IPS DF 19.7 (cell line): ENCODE measurements at places on chromosomes 16 and 17.

DNA sequence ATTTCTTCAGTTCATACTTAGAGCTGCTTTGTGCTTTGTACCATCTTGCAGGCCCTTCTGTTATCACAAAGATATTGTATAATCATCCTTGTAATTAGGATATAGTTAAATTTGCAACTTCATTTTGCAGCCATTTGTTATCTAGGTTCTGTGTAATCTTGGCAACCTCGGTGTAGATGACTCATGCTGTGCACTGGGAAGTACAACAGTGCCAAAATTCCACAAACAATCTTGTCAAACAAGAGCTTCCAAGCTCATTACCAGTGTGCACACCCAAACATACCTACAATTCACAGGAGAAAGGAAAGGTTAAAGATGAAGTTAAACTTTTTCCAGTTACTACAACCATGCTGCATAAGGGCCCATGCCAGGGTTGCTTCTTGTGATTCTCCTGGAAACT lies 1231.8 kb downstream of the CDH11 start:
- DNase-seq: no peak

DNA sequence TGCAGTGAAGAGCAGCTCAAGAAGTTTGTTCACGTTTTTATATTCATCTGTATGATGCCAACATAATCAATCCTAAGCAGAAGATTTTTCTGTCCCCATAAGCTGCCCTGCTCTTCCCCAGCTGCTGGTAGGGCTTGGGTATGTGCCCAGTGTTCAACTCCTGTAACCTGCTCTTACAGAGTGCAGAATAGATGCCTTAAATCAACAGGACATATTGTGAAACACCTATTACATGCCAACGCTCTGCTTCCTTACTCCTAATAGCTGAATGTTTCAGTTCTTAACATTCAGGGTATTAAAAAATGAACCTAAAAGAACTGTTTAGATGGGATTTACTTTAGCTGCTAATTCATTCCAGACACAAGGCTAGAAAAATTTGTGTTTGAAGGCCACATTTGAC lies 190.9 kb downstream of the HS3ST3A1 start:
- no peak for DNase-seq

DNA sequence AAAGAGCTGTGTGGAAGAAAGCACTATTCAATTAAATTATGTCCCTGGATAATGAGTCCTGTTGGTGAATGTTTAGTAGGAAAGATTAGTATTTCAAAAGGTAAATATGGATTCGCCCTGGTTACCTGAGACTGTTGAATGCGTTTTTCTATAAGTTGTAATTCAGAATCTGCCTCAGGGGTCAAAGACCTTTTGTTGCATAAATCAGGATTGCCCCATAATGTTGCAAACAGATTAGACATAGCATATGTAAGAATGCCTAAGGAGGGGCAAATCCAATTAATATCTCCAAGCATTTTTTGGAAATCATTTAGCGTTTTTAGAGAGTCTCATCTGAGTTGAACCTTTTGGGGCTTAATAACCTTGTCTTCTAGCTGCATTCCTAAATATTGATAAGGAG lies 70.1 kb upstream of the ARL4D start:
- no peak for DNase-seq

- no peak for DNase-seq
These were observed 15.4 kb upstream of the KRT24 start for GRCh38 chr17:40718930-40719329.

DNA sequence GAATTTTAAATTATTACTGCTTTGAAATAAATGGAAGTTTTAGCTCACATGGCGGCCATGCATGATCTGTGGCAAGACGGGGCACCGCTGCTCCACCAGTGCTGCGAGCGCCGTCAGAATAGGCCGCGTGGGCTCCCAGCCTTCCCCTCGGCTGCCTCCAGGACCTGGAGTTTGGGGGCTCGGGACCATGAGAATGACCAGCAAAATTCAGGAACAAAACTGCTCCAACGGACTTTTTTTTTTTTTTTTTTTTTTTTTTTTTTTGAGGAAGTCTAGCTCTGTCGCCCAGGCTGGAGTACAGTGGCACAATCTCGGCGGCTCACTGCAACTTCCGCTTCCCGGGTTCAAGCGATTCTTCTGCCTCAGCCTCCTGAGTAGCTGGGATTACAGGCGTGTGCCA lies 38.3 kb upstream of the AKAP1 start:
- DNase-seq: no peak

GRCh38 chr16:12796498-12796897 lies 7.2 kb downstream of the CPPED1 start:
- DNase-seq: no peak

DNA sequence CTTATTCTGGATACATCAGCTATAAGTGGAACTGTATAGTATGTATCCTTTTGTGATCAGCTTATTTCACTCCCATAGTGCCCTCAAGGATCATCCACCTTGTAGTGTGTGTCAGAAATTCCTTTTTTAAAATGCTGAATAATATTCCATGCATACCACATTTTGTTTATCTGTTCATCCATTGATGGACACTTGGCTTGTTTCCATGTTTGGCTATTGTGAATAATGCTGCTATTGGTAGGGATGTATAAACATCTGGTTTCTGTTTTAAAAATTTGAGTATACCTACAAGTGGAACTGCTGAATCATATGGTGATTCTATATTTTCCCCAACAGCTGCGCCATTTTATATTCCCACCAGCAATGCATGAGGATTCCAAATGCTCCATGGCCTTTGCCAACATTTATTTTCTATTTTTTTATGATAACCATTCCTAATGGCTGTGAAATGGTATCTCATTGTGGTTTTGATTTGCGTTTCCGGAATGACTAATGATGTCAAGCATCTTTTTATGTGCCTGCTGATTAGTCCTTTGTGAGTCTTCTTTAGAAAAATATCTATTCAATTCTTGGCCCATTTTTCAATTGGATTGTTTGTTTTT lies 11.6 kb downstream of the RCVRN start:
- DNase-seq: no peak

DNA sequence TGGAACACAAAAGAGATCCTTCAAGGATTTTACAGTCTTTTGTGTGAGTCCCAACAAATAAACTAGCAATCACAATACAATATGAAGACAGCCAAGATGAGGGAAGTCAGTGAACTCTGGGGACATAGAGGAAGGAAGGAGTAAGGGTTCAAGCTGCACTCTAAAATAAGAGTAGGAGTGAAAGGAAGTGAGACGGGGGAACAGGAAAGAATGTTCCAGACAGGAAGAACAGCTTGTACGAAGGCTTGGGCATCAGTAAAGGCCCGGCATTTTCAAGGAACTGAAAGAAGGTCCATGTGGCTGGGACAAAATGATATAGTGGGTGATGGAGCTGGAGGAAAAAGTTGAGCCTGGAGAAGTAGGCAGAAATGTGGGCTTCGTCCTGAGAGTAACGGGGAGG lies 4.5 kb downstream of the CCL17 start:
- no peak for DNase-seq

GRCh38 chr16:67663151-67663876 lies 2.6 kb downstream of the PARD6A start:
- no peak for DNase-seq

DNA sequence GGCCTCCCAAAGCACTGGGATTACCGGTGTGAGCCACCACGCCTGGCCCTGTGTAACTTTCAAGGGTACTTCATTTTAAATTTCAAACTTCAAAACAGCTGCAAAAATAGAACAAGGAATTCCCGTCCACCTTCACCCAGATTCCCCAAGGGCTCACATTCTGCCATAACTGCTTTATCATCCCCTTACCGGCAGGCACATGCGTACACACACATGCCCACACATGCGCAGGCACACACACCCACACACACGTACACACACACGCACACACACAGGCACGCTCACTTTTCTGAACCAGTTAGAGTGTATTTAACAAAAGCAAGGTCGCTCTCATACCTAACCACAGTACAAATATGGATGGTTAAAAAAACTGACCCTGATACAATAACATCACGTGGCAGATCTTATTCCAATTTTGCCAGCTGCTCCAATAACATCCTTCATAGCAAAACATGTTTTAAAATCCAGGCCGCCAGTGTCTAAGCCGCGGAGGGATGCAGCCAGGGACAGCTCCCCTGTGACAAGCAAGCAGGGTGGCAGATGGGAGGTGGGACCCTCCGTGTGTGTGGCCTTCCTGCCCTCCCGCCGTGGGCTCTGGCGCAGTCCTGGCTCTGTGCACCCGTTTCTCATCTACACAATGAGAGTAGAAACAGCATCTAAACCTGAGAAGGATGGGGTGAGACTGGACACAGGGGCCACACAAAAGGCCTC lies 23.1 kb downstream of the PDIA2 start:
- DNase-seq: no peak

- DNase-seq: no peak
These were observed 127.5 kb upstream of the WSCD1 start for GRCh38 chr17:5942687-5943086.

DNA sequence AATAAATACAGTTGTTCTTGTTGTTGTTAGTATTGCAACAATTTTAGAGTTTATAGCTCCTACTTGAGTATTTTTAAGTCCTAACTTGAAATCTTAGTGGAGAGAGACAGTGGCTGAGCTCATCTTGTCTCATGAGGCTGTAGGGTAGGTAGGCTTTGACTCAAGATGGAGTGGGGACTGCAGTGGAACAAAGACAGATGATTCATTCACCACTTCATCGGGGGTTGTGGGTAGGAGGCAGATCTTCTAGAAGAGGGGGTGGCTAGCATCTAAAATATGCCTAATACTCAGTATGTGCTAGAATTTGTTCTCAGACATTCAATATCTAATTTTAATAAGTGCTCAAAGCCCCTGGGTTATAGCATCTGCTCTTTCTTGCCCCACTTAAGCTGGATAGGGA lies 13.1 kb upstream of the MMD start:
- DNase-seq: no peak

- no peak for DNase-seq
These were observed 171.0 kb downstream of the MAF start for GRCh38 chr16:79429381-79430190.

GRCh38 chr16:4089251-4089810 lies 26.9 kb downstream of the ADCY9 start:
- DNase-seq: no peak

DNA sequence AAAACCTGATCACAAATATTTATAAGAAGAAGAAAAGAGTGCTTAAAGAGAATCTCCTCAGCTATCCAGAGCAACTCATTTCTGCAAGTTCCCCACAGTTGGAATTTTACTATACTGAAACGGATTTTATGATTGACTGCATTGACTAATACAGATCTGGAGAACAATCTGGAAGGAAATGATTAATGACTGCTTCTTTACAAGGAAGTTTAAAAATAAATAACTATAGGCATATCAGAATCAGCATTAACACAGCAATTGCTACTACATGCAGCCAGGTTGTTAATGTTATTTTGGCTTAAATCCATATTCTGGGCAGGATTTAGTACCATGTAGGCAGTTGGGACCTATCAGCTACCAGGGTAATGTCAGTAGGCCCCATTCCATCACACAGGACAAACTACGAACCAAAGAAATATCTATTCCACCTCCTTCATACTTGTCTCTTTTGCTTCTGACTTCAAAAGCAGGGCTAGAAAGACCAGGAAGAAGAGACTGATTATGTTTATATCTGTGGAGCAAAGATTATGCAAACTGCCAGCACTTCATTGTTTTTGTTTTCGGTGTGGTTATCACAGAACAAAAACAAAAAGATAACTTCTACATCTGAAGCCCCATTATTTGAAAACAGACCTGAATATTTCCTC lies 3.9 kb downstream of the SKAP1 start:
- DNase-seq: no peak

DNA sequence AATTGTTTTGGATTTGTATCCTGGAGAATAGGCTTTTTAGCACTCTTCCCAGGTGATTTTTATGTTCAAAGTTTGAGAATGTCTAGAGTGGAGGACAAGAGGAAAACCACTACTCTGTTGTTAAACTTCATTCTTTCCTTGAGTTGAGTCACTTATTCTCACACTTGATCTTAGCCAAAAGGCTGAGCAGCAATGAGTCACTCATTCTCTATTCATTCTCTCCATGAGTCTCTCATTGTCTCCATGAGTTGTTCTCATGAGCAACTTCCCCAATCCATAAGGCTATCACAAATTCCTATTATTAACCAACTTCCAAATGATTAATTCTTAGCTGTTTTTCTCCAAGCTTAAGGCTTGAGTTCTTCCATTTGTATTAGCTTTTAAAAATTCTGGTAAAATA lies 1393.3 kb downstream of the CDH8 start:
- no peak for DNase-seq

DNA sequence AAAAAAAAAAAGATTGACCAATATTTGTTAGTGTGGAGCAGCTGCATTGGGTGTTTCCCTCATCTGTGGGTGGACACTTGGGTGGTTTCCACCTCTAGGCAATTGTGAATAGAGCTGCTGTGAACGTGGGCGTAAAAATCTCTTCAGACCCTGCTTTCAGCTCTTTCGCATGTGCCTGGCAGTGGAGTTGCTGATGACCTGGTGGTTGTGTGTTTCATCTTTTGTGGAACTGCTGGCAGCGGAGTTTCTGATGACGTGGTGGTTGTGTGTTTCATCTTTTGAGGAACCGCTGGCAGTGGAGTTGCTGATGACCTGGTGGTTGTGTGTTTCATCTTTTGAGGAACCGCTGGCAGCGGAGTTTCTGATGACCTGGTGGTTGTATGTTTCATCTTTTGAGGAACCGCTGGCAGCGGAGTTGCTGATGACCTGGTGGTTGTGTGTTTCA lies 21.4 kb downstream of the ZC3H18 start:
- no peak for DNase-seq

- DNase-seq: no peak
These were observed 1.2 kb upstream of the PFN1 start for GRCh38 chr17:4949321-4950074.

- no peak for DNase-seq
These were observed 207.0 kb downstream of the MSI2 start for GRCh38 chr17:57463103-57463885.

GRCh38 chr17:27566671-27567562 lies 64.1 kb upstream of the LGALS9 start:
- no peak for DNase-seq

DNA sequence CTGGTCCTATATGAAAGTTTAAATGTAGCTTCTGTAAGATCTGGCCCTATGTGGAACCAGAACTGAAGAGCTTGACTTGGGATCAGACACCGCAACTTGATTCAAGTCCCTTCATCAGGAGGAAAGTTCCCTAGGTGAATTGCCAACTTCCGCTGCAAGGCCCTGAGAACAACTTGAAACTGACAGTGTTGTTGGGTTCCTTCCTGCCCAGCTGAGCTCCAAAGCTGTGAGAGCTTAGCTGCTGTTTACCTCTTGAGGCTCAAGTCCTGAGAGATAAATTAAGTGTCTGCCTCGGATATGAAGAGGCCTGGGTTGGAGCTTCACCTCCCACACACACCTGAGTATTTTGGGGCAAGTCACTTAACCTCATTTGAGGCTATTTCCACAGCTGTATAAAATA lies 44.7 kb downstream of the REXO5 start:
- no peak for DNase-seq

DNA sequence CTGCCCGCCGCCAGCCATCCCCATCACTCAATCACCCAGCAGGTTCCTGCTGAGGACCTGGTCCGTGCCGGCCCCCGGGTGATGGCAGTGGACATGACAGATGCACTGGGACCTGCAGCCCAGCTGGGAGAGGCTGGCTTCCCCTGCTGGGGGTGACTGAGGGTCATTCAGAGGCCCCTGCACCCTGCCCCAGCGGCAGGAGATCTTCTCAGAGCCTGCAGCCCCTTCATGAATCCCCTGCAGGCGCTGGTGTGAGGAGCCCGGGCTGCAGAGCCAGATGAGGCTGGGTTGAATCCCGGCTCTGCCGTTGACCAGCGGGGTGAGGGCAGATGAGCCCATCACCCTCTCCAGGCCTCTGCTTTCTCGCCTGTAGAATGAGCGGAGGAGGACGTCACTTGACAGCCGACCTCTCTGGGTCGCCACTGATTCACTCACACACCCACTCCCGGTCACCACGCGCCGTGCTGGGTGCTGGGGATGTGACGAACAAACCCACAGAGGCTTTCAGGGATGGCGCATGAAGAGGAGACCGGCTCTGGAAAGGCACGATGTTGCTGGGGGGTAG lies 95.2 kb upstream of the CIBAR2 start:
- no peak for DNase-seq
